T-helper 2 cell treated with Interferon-gamma antibody and Interleukin-4, amounts not matched to agents 5 μg/mL and 100 μg/mL, for 36 hours (primary cell): ENCODE measurements at places on chromosomes 2 and 18.

DNA sequence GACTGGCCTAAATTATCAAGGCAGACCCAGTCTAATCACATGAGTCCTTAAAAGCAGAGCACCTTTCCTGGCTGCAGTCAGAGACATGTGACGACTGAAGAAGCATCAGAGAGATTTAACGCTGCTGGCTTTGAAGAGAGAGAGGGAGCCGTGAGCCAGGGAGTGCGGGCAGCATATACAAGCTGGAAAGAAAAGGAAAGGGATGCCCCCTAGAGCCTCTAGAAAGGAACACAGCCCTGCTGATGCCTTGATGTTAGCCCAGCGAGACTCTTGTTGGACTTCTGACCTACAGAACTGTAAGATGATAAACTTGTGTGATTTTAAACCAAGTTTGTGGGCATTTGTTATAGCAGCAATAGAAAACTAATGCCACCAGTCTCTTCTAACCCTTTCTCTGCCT, 58.1 kb downstream of the HEATR5B start:
- no peak for DNase-seq

GRCh38 chr2:3823748-3824147, 120.4 kb downstream of the DCDC2C start:
- DNase-seq = no peak

- no peak for DNase-seq
Measured at GRCh38 chr2:194674043-194674442, 983.0 kb upstream of the SLC39A10 start.

DNA sequence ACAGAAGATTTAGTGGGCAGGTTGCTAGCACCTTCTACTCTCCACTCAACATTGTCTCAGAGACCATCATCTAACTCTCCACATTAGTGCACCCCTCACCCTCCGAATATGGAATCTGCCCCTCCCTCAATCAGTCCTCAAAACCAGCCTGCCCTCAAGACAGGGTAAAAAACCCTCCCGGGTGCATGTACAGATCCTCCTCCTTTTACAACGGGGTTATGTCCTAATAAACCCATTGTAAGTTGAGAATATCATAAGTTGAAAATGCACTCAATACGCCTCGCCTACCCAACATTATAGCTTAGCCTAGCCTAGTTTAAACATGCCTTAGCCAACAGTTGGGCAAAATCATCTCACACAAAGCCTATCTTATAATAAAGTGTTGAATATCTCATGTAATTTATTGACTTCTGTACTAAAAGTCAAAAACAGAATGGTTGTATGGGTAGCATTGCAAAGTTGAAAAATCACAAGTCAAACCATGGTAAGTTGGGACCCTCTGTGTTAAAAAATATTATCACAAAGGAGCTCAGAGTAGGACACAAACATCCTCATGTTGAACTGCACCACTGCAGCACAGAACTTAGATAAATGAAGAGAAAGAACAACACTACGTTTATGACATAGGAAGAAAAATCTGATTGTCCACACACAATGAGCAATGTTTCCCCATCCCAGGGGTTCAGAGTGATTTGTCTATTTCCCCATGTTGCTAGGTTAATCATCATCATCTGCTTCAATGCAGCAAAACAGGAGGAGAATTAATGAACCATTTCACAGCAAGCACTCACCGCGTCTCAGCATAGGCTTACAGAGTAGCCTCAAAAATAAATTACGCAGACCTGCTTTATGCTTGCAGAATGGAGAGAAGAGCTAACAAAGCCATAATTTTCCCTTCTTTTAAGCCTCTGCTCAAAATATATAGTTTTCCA, 184.1 kb upstream of the ARL4C start:
- no peak for DNase-seq

GRCh38 chr2:54409752-54410151, 46.4 kb upstream of the SPTBN1 start:
- no peak for DNase-seq

GRCh38 chr18:36942264-36942663, 113.3 kb downstream of the KIAA1328 start:
- DNase-seq = no peak

DNA sequence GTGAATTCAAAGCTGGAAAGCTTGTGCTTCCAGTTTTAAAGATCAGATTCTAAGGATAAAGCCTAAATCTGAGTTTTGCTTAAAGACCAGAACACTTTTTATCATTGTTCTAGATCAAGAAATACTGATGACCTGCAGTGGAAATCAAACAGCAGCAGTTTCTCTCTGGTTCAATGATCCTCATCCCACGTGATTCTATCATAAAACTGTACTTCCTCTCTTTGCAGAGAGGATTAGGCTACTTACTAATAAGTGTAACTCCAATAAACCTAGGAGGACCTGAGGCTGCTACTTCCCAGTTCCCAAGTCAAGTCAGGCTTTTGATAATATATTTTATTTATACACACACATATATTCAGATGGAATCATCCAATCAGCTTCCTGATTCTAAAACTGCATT, 81.9 kb downstream of the TCF4 start:
- DNase-seq = no peak

- DNase-seq = no peak
Measured at GRCh38 chr2:200454927-200455801, 54.7 kb downstream of the KCTD18 start.

DNA sequence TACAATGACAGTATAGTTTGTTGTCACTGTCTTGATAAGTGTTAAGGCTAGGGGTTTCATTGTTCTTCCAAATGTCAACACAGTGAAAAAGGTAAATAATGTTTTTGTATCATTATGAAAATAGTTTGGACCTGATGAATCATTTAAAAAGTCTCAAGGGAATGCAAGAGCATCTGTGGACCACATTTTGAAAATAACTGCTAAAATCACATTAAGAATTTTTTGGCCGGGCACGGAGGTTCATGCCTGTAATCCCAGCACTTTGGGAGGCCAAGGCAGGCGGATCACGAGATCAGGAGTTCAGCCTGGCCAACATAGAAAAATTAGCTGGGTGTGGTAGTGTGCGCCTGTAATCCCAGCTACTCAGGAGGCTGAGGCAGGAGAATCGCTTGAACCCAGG, 10.3 kb downstream of the SCN1A start:
- DNase-seq = no peak

- no peak for DNase-seq
Measured at GRCh38 chr2:152782171-152782570, 63.8 kb downstream of the ARL6IP6 start.

DNA sequence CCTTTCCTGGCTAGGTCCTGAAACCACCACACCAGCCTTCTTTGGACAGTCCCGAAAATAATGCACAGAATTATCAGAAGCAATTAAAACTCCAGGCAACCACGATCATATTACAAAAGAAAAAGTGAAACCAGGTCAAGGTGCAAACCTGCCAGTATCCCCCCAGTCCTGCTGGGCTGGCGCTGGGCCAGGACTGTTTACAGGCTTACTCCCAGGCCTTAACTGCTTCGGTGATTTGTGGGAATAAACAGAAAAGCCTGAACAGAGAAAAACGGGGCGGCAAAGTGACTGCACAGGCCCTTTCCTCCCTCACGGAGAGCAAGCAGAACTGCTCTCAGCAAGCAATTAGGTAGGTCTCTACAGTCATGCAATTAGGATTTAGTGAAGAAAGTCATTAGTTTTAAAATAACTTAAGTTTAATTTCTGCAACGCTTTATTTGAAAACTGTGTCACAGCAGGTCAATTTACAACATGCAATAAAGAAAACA, 1.3 kb downstream of the HDAC4 start:
- no peak for DNase-seq

- no peak for DNase-seq
Measured at GRCh38 chr2:105791229-105791628, 46.5 kb downstream of the NCK2 start.

GRCh38 chr2:54954705-54955357, 95.4 kb downstream of the RTN4 start:
- DNase-seq = no peak

- DNase-seq = no peak
Measured at GRCh38 chr18:6256521-6256920, 158.2 kb downstream of the L3MBTL4 start.

- no peak for DNase-seq
Measured at GRCh38 chr2:187377340-187377739, 70.7 kb downstream of the CALCRL start.

- DNase-seq = no peak
Measured at GRCh38 chr2:39667104-39667885, 1.6 kb downstream of the TMEM178A start.

GRCh38 chr18:63707816-63708215, 5.1 kb downstream of the SERPINB11 start:
- DNase-seq = no peak

DNA sequence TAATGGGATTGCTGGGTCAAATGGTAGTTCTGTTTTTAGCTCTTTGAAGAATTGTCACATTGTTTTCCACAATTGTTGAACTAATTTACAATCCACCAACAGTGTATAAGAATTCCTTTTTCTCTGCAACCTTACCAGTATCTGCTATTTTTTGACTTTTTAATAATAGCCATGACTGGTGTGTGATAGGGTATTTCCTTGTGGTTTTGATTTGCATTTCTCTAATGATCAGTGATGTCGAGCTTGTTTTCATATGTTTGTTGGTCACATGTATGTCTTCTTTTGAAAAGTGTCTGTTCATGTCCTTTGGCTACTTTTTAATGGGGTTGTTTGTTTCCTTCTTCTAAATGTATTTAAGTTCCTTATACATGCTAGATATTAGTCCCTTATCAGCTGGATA, 322.3 kb downstream of the CDH2 start:
- no peak for DNase-seq

DNA sequence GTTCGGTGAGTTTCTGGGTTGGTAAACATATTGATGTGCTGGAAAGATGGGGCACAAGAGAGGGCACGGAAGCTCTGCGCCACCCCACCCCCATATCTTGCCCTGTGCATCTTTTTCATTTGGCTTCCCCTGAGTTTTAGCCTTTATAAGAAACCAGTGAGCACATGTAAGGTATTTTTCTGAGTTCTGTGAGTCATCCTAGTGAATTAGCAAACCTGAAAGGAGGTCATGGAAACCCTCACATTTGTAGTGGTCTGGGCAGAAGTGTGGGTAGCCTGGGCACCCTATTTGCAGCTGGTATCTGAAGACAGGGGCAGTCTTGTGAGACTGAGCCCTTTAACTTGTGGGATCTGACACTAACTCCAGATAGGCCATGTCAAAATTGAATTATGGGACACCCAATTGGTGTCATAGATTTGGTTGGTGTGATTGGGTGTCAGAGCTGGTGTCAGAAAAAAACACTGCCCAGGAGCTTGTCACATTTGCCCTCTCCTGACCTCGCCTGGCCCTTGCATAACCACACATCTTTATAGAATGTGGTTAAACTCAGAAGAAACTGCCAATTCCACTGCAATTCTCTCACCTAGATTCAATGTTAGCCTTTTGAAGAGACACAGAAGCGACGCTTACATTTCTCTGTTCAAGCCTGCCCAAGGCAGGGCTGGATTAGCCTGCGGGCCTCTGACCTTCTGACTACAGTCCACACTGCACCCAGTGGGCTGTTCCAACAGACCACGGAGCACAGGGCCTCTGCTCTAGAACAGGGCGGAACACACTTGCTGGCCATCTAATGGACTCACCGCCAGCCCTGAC, 12.0 kb upstream of the GALM start:
- DNase-seq = peak; percentile 82

- DNase-seq = no peak
Measured at GRCh38 chr2:234497594-234498235, 834 bp upstream of the ARL4C start.

DNA sequence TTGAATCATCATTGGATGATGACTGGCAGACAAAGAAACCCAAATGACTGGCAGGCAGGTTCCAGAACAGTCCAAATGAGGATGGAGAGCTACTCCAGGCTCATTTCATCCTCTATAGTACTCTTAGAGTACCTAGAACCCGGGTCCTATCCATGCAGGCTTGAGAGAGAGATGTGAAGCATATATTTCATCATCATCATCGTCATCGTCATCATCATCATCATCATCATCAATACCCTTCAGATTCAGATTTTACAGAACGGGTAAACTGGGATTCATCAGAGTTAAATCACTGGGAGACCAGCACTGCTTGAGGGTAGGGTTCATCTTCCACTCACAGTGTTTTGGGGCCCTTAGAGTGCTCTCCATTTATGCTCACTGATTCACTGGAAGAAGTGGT, 52.3 kb downstream of the PAX8 start:
- no peak for DNase-seq

DNA sequence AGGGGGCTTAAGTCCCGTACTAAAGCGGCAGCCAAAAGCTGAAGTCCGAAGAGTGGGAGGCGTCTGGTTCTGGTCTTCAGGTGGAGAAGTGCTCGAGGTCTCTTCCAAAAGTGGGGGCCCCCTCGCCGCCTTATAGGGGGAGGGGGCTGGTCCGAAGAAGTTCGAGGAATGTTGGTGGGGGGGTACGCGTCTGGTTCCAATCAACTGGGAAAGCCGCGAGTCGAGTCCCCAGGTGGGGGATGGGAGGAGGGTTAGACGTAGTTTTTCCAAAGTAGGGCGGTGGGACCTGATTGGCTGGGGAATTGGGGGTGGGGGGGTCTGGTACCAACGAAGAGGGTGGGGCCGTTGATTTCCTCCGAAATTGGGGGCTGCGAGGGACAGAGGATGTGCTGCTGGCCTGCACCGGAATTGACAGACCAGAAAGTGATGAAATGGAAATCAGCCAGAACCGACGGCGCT, 594 bp downstream of the ITM2C start:
- no peak for DNase-seq

GRCh38 chr2:136207030-136207623, 89.2 kb upstream of the CXCR4 start:
- peak; percentile 66 for DNase-seq

GRCh38 chr2:65662654-65663432, 230.4 kb upstream of the SPRED2 start:
- no peak for DNase-seq

GRCh38 chr2:233178994-233179847, 72.3 kb upstream of the ATG16L1 start:
- DNase-seq = no peak

GRCh38 chr2:68686178-68686577, 42.8 kb downstream of the PROKR1 start:
- no peak for DNase-seq

DNA sequence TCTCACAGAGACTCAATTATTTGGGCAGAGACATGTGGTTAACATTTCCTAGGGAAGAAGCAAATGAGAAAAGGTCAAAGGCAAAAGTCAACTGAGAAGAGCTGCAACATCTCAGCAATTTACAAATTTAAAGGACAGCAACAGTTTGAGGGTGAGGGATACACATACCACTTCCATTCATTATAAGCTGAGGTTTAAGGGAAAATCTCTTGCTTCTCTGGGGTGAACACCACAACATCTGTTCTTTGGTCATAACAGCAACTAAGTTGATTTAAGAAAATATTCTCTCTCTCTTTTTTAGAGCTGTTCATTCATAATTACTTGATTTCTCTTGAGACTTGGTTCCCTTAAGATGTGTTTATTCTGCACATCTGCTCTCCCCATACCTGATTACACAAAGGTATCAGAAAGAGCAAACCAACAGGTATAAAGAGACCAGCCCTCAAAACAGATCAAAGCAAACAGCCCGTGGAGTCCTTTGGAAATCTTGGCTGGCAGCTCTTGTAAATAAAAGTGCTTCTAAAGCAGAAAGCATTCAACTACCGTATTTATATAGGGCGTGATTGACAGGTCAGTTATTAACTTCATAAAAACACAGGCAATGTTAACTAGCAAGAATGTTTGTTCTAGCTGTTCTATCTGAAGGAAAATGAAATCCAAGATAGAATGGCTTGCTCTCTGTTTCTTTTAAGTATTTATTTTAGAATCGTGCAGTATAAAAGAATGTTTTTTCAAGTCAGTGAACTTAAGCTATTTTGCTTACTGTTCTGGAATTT, 132.8 kb downstream of the THADA start:
- no peak for DNase-seq

- no peak for DNase-seq
Measured at GRCh38 chr18:76230791-76231190, 264.3 kb downstream of the ZNF516 start.
